ENCODE measurements at places on chromosomes 6 and 20.

DNA sequence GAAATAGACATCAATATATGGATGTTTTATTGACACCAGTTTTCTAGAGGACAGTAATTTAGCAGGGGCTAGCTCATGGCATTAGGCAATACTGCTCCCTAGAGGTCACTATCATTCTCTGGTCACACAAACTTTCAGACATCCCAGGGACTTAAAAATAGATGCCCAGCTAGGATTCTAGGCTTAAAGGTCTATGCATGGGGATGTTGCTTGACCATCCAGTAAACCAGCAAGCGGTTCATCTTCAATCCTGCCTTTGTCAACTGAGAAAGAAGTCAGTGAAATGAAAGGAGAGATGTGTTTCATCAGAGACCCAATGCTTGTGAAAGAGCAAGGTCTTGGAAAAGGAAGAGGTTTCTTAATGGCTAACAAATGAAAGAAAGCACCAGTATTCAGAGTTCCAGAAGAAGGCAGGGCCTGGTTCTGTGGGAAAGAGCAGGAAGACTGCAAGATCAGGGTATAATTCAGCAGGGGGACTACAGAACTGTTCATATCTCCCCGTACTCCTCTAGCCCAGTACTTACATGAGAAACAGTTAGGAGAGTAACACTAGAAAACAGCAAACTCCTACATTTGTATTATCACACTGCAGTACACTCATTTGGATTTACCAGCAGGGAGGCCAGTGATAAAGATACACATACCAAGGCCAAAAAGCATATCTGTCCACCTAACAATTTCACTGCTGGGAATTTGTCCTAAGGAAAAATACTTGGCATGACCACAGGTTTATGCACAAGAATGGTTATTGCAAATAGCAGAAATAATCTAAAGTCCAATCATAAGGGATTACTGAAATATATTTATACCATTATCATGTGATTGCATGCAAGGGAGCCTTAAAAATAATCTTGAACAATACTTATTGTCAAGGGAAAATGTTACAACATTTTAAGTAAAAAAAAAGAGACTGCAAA, 151.4 kb upstream of the LAMA2 start:
- peak; percentile 46 for DNase-seq

- no peak for DNase-seq
Observed at GRCh38 chr6:31009731-31010130, 543 bp upstream of the MUC22 start.

DNA sequence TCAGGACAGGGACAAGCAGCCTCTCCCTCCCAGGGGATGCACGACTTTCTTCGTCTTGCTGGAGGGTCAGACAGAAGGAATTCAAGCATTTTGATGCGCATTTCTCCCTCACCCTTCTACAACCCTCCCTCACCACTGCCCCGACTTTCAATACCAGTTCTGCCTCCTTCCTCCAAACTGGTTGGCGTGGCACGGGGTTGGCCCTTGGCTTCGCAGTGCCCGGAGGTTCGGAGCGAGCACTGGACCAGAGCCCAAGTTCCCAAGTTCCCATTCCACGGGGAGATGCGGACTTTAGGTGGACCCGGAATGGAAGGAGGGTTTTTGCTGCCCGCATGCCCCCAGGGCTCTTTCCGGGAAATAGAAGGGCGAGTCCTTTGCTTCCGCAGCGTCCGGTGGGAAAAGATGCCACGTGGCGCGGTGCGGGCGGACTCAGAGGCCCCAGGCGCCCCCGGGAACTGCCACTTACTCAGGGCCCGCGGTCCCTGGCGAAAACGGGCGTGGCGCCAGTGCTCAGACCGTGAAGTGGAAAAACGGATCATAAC, 8.0 kb upstream of the LAMP5 start:
- no peak for DNase-seq

- no peak for DNase-seq
Observed at GRCh38 chr6:52144196-52145076, 41.7 kb upstream of the IL17A start.

- no peak for DNase-seq
Observed at GRCh38 chr20:137668-138490, 4.5 kb upstream of the DEFB126 start.

DNA sequence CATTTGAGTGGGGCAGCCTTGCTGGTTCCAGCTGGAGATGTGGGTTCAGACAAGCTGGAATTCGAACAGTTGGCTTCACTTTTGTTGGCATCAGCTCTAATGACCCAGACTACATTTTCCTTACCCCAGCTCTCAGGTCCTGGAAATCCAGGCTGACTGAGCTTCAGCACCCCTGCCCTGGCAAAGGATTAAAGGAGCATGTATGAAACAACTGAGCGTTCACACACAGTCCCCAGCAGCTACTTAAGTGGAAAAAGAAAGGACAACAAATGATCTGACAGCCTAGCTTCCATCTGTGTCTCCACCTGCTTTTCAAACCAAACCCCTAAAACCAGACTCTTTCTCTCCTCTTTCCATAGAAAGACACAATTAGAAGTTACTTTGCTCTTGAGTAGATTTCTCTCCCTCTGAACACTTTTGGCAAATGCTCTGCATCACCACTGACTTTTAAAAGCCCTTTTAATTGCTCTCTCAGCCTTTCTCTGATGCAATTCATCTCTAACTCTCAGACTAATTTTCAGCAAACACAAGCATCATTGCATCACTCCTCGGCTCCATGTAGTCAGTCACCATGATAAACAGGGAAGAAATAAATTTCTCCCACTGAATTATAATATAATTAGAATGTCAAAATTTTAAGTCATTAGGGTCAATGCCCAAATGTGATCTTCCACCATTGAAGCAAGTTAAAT, 28.1 kb downstream of the ROS1 start:
- peak; percentile 43 for DNase-seq

DNA sequence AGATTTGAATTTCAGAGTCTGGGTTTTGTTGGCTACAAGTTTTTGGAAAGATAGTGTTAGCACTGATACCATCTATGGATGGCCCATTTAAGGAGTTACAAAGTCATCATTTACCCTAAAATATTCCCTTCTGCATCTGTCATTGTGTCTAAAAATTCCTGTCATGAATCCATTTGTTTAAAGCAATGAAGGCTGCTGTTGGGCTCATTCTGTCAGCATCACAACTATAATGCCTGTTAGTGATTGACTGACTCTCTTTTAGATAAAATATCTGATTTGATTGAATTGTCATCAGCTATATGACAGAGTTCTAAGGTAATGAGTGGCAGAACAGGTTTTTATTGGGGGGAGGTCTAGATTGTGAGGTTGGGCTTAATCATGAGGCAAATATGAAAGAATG, 167.6 kb upstream of the IMPG1 start:
- DNase-seq, result no peak

DNA sequence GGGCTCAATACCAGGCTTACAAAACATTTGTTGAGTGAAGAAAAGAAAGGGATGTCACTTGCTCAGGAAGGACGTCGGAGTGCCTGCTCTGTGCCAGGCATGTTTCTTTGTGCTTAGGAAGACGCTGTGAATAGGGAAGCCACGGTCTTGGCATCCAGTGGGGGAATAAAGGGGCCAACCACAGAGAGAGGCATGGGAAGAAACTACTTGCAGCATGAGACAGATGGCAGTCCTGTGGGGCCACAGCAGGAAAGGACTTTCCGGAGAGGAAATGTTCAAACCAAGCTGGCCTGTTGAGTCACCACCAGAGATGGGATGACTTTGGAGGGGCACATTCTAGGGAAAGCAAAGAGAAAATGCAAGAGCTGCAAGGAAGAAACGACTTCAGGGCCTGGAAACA, 173.2 kb downstream of the CDH26 start:
- no peak for DNase-seq

DNA sequence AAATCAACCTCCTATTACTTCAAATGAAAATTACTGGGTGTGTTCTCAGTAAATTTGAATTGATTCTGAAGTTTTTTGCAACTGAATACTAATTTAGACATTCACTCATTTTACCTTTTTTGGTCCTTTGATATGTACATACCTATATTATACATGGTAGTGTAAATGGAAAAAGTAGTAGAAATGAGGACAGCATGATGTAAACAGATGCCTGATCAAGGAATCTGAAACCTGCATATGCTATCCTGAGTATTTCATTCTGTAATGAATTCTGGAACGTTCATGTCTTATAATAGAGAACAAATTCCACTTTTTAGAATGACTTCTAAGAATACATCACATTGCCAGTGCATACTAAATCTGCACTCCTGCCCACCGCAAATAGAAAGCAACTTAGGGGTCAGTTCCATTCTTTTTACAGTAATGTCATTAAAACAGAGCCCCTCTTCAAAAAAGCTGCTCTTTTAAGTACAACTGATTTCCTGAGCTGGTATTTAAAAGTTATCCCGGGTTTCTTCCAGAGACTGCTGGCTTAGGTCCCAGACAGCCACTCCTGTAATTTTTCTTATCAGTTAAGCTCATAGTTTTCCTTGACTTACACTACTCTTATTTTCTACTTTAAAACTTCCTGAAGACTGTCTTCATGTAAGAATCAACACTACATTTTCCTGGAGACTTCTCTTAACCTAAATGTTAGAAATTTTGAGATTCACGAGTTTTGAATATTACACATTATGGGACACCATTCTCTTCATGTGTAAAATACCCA, 48.4 kb downstream of the MAP3K7 start:
- no peak for DNase-seq

GRCh38 chr6:31293343-31293742, 21.5 kb upstream of the HLA-C start:
- DNase-seq, result peak; percentile 31

- DNase-seq, result peak; percentile 76
Observed at GRCh38 chr6:69026243-69026642, 391.2 kb downstream of the ADGRB3 start.

GRCh38 chr6:69948479-69949114, 82.2 kb downstream of the COL19A1 start:
- DNase-seq, result no peak

GRCh38 chr6:164690241-164690640, 619.2 kb downstream of the C6orf118 start:
- no peak for DNase-seq

- no peak for DNase-seq
Observed at GRCh38 chr20:11426948-11427347, 490.7 kb upstream of the BTBD3 start.

DNA sequence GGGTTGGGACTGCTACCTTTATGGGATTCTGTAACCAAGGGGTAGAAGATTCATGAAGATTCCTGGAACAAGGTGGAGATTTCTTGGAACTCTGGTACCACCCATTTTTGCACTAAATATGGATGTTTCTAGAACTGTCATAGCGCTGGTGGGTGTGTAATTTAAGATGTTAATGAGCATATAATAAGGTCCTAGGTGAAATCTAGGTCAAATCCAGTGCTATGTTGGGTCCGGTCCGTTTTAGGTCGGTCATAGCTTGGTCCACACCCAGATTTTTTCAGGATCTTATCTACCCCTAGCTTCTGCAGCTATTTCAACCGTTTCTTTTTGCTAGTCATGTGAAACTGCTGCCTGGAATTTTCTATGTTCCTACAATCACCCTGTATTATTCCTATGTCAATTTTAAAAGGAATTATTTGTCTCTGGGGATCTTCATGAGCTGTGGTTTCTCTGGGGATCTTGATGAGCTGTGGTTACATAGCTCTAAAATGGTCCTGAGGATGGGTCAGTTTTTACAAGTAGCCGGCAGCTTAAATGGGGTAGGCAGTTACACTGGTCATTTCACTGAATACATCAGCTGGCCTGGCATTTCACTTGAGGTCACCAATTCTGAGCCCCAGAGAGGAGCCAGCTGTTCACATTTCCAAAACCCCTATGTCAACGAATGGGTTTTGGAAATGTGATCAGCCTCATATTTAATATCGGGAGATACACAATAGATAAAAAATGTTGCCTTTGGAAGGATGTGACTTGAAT, 652.3 kb upstream of the FLRT3 start:
- no peak for DNase-seq

DNA sequence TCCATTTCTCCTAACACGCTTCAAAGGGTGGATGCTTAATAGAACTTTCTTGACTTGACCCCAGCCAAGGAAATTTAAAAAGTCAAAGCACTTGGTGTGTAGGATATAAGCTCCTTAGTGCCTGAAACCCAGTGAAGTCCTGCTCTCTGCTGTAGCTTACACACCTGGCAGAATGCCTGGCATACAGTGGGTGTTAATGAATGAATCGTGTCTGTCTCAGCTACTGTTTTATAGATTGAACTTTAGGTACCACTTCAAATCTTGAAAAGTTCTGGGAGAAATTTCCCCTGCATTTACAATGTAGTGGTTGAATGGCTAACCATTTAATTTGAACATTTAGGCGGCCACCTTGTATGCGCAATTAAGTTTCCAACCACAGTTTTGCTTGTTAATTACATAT, 70.5 kb upstream of the ZNF217 start:
- peak; percentile 30 for DNase-seq

DNA sequence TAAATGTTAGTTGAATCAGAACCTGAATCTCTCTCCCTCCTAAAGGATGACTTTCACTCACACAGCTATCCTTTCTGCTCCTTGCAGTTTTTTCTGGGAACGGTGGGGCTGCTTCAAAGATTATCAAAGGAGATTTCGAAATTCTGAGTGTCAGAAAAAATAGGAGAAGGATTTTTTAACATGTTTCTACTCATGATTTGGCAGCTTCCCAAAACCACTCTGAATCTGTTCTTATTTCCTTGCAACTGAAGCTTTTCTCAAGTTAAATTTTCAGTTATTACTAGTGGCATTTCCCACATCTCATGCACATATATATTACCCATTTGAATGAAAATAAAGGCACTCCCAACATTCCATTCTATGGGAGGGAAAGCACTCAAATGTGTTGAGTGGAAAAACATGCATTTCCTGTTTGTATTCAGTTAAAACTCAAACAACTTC, 123.6 kb downstream of the LCA5 start:
- peak; percentile 62 for DNase-seq

DNA sequence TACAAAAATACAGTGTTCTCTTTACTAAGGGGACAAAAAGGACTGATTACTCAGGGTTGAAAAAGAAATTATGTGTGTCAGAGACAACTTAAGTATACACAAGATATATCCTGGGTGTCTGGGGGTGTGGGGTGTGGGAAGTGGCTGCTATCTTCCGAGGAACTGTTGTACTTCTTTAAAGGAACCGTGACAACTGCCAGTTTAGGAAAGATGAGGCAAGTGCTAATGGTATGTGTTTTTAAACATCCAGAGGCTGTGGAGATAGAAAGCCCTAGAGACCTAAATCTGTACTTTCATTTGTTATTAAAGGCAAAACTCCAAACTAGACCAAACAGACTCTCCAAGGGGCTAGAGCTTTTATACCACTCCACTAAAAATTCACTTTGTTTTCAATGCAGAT, 95.6 kb downstream of the SNAP25 start:
- peak; percentile 67 for DNase-seq

- DNase-seq, result peak; percentile 64
Observed at GRCh38 chr6:150395388-150396009, 26.7 kb downstream of the IYD start.

DNA sequence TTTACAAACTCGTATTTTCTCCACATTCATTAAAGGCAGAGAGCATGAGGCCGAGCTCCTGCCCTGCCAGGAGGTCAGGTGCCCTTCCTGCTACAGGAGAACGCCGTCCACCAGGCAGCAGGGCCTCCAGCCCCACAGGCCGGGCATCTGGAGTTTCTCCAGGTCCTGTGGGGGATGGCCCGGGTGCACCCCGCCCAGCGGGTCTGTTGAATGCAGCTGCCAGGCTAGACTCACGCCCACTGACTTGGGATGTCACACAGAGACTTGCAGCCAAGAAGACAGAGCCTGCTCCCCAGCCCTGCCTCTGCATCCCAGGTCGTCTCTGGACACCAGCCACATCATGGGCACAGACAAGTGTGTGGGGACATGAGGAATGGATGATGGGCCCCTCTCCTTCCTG, 376.4 kb downstream of the CDH4 start:
- DNase-seq, result no peak
